Omental fat pad (tissue), 4 donors: ENCODE measurements at places on chromosomes 2 and 18.

- DNase-seq = no peak
Measured at GRCh38 chr2:74045454-74045853, 60.7 kb downstream of the TET3 start.

- peak; percentile 42 for DNase-seq
Measured at GRCh38 chr2:231530099-231531011, at the start of gene NMUR1. NMUR1 (minus strand) TSS chr2:231530445; CDS start chr2:231530361, 84 bp downstream.

DNA sequence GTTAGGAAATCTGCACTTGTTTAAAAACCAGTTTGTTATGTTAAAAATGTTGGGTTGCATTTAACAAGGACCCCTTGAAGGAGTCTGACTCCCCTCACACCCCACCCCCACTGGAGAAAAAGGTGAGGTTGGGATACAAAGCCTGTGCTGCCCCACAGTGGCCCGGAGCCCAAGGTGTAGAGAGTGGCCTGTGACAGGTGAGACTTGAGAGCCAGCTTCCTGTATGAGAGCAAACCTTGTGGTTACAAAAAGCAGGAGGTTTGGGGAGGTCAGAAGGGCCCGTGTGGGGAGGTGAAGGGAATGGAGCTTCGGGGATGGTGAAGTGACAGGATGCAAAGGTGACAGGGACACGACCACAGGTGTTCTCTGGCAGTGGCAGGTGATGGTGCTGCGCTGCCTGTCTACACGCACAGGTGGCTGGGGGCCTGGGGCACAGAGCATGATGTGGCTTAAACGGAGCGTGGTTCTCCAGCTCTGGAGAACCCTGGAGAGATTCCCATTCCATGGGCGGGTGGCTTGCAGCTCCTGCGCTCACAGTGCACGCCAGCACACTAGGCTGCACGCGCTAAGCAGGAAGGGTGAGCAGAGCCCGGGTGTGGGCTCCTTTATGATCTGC lies 29.0 kb downstream of the IMPA2 start:
- no peak for DNase-seq

DNA sequence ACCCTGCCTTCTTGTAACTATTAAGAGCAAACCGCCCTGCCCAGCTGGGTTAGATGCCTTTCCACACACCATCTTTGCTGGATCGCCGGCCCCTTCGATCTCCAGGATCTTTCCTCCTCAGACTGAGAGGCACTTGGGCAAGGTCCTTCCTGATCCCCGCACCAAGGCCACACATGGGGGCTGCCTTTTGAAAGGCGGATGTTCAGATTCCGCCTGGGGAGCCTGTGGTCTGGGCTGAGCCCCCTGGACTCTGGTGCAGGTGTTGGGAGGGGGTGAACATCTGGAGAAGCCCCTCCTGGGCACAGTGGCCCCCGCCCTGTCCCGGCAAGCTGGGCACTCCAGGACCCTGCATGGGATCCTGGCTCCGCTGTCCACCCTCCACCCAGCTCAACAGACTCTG lies 135.4 kb upstream of the HDAC4 start:
- DNase-seq = no peak

DNA sequence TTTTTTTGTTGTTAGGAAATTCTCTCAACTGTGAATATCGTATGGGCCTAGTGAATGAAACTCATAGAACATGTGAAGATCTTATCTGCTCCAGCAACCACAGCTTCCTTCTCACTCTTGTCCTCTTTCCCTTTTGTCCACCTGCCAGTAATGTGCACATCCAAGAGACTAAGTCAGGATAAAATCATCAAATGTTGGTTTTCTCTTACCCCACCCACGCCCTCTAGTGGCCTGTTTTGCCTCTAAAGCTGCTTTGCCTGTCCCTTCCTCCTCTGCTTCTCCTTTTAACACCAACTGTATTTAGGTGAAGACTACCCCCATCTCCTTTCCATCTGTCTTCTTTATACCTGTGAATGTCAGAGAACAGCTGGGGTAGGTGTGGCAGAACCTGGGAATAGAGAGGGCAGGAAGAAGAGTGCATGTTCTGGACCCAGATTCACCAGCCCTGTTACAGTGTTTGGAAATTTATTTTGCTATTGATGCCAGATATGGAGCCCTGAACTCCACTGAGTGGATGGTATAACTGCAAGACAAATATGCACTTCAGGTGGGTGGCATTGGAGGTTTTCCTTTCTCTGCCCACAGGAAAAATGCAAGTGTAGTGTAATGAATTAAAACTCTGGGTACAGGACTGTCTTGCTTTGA lies 8.4 kb upstream of the MGAT5 start:
- peak; percentile 89 for DNase-seq

DNA sequence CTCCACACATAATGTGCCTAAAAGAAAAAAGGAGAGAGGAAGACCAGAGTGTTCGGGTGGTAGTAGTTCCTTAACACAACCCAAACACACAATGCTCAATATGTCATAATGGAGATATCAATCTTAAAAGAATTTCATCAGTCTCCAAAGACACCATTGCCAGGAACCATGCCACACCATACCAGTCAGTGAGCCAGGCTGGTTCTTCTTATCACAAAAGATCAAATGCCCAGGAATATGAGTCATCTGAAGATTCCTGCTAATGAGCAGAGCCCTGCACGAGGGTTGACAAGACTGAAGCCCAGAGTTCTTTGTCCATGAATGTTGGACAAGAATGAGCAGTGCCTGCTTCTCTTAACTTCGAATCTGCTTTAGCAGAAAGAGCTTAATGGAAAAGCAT lies 262.3 kb downstream of the ZNF516 start:
- no peak for DNase-seq

GRCh38 chr2:80887841-80888378 lies 583.4 kb upstream of the LRRTM1 start:
- no peak for DNase-seq

DNA sequence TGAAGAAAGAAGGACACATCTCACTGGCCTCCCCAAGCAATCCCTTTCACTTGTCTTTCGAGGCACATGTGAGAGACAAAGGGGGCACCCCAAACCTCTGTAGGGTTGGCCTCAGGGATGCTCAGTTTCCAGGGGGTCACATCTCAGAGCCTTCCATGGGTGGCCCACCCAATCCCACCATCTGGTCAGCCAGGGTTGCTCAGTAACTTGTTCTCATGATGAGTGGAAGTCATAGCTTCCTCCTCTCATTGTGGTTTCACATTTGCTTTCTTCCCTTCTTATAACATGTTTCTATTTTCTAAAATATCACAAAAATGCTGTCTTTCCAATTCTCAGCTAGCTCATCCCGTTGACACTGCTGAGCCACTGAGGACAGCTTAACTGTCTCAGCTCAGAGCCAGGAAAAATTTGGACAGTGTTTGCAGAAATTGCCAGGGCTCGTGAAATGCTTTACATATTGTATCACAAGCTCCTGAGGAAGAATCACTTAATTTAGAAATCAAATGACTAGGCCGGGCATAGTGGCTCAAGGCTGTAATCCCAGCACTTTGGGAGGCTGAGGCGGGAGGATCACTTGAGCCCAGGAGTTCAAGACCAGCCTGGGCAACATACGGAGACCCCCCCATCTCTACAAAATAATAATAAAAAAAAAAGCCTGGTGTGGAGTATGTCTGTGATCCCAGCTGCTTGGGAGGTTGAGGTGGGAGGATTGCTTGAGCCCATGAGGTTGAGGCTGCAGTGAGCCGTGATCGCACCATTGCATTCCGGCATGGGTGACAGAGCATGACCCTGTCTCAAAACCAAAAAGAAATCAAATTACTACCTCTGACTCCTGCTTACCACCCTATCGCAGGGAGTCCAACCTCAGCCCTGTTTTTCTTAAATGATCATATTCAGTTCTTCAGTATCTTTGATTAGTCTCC lies 129.3 kb downstream of the PRKCE start:
- no peak for DNase-seq

- no peak for DNase-seq
Measured at GRCh38 chr2:54728669-54729120, 5.2 kb downstream of the EML6 start.

DNA sequence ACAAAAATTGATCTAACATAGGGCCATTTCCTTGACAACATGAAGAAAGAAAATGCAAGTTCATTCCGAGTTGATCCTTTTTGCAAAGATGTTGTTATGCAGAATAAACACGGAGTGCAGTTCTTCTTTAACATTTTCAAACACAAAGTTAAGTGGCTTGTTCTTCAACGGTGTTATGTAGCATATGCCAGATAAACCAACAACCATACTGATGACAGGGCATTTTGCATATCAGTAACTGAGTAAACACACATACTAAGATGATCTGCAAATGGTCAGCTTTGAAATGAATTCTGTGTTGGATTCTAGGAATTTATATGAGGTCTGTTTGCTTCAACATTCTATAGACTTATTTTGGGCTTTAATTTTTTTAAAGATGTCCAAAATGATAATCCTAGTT lies 266.4 kb downstream of the GPD2 start:
- DNase-seq = no peak

- DNase-seq = no peak
Measured at GRCh38 chr2:69007169-69007568, 5.8 kb upstream of the ANTXR1 start.

DNA sequence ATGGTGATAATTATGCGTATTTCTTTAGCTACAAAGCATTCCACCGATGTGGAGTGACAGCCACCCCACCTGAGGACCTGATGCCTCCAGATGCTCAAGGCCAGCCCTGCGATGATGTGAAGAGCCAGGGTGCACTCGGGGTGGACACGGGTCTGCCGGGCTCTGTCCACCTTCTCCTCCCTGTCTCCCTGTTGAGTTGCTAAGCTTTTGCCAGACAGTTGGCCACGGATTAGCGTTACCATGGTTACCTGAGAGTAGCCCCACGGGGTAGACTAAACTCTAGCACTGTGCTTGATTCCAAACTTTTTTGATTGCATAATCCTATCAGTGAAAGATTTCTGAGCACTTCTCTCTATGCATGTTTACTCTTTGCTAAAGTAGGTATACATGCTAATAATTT lies 86.2 kb downstream of the SMIM21 start:
- DNase-seq = no peak

DNA sequence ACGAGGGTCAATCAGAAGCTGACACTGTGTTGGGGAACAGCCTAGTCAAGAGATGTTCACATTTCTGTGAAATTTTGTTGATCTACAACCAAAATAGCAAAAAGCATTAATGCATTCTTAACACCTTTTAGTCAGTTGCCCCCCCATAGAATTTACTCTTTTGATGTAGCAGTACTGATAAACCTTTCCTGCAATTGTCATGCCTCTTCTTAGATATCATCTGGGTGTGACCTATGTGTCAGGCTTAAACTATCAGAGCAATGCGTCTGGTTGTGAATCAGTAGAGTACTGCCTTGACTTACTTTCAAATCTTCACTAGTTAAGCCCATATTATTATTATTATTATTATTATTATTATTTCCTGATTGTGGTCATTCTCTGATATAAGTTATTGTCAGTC lies 61.9 kb downstream of the GREB1L start:
- DNase-seq = no peak

DNA sequence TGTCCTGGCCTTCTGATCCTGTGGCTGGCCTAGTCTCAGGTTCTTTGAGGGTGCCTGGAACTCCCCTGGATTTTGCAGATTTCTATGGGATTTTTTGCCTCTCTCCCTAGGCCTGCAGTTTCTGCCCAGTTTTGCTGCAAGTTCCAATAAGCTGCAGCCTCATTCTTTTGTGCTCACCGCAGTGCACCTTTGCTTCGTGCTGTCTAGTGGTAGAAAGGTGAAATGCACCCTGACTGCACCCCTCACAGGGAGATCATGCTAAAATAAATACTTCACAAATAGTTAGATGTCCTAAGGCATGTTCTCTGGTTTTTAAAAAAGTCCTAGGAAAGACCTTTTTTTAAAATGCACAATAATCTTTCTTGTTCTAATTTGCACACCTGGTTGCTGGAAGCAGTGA lies 72.5 kb downstream of the GNAL start:
- no peak for DNase-seq

DNA sequence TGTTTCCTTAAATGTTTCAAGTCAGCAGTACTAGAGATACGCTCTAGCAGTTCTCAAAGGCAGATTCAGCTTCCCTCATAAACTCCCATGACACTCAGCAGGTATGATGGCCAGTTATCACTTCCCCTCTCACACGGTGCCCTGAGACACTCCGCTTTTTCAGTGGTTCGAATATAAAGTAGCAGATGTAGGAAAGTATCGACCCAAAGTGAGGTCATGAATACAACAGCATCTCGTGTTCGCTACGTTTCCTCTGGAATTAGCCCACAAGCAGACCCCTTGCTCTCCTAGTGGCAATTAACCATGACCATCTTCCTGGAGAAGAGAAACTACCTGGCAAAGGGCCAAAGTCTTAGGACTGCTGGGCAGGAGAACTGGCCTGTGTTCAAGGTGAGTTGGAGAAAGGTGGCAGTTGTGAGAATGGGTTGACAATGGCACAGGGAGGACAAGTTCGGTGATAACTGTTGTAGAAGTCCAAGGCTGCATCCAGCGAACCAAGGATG lies 9.3 kb upstream of the AGBL5 start:
- DNase-seq = no peak

DNA sequence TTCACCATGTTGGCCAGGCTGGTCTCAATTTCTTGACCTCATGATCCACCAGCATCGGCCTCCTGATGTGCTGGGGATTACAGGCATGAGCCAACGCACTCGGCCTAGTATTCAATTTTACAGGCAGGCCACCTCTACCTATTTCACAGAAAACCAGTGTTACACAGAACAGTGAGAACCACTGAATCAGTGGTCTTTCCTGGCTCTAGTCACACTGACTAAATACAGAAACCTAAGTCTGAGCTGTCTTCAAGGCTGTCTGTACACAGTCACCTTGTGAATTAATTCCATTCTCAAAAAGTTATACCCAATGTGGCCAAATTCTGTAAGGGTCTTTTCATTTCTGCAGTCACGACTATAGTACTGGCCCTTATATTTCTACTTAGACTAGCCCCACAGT lies 3.5 kb downstream of the RNF149 start:
- no peak for DNase-seq
